Sigmoid colon (tissue), 7 donors: ENCODE measurements at places on chromosomes 5 and 9.

DNA sequence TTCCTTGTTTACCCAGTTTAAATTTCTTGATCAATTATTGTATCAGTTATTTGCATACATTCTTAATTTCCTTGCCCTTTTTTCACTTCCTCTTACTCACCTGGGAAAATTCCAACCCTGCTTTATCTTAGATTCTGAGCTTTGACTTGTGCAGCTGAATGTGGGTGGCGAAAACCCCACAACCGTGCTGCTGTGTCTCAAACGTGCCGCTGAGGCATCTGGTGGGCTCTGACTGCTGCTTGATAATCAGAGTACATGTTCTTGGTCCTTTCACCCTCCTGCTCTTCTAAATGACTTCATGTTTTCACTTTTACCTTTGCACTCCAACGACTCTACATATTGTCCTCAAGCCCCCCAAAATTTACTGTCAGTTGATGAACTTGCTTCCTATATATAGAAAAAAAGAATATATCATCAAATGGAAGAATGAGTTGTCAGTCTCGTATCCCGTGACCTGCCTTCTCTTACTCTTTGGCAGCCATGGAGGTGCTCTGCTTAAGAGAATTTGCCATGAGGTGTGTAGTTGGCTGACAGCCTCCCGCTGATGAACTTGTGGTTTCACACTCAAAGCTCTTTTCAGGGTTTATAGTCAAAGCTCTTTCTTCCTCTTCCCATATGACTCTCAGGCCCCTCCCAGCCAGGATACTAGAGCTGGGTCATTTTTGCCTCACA, 14.0 kb upstream of the JAK2 start:
- no peak for DNase-seq

DNA sequence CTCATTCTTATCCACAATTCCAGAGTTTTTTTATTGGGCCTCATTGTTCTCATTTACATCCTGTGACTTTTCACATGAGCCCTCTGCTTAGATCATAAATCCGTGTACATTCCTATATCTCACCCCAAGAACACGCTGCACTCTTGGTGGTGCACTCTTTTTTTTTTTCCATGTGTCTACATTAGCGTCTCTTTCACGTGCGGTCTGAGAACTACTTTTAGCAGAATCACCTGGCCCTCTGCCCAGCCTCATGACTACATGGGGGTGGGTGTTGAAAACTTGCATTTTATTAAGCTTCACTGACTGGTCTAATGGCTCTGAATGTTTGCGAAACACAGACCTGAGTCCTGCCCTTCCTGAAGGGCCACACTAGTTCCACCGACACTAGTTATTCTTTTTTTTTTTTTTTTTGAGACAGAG, 18.6 kb downstream of the C9orf57 start:
- peak; percentile 76 for DNase-seq

GRCh38 chr5:97021416-97021815, 85.5 kb downstream of the LNPEP start:
- DNase-seq = no peak

GRCh38 chr5:96922499-96923244, 13.2 kb upstream of the LNPEP start:
- no peak for DNase-seq

- DNase-seq = peak; percentile 89
Observed at GRCh38 chr5:140246378-140247122, 56.4 kb downstream of the PFDN1 start.

- no peak for DNase-seq
Observed at GRCh38 chr9:132894862-132895835, 16.5 kb downstream of the SPACA9 start.

DNA sequence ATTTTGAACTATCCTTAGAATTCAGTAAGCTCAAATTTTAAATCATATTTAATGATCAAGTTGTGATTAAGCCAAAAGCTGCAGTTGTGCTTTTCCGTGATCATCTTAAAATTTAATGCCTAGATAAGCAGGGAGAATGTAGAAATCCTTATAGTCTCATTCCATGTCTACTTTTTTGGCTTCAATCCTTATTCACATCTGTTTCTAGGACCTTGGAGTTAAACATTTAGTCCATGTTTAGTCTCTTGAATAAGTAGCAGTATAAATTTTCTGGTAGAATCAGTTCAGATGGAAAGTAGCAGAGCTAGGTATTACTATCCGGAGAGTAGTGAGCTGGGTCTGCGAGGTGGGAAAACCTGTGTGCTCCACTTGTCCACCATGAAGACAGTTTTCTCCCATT, 59.3 kb upstream of the RIOK2 start:
- no peak for DNase-seq

- DNase-seq = no peak
Observed at GRCh38 chr9:16215353-16215680, 655.2 kb downstream of the BNC2 start.

DNA sequence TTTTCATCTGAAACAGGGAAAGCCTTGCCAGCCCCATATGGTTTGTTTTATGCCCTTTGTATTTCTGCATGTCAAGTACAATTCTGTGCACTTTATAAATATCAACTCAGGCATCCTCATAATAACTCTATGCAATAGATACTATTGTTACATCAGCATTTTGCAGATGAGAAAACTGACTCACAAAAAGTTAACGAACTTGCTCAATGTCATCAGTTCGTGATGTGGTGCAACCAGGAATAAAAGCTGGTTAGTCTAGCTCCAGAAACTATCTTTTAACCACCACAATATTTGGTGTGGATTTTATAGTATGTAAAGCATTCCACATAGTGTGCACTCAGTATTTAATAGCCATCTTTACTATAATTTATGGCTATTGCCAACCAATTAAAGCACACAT, 134.9 kb downstream of the MRPS30 start:
- no peak for DNase-seq

- DNase-seq = no peak
Observed at GRCh38 chr5:9885164-9885563, 255.0 kb upstream of the TAS2R1 start.

DNA sequence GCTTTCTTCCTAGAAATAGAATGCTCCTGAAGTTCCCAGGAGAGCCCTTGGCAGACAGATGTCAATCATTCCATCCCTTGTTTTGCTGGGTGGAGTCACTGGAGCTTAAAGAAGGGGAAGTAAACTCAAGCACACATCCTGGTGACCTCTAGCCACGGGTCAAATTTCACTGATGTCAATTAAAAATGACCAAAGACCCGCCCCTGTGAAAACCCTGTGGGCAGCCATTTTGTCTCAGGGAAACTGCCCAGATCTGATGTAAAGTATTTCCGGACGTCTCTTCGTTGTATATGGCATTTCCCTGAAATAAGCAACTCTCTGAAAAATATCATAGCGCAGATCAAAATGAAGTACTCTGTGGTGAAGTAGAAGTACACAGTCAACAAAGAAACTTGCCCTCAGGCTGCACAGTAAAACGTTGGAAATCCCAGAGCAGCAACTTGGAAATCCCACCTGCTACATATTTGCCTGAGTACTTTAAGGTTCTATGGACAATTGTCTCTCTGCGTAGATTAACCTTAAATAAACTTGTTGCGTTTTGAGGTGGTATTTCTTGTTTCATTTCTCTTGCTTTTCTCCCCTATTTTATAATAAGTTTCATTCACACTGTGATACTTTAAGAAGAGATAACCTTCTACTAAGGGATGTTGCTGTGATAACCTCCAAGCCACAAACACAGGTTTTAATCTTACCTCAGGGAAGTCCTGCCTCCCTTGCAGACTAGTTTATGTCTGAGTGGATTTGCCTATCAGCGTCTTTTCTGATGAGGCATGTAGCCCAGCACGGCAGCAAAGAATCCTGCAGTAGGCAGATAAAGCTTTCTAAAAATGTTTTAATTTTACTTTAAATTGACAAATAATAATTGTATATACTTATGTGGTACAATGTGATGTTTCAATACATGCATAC, 60.9 kb upstream of the PIP5K1B start:
- no peak for DNase-seq

- peak; percentile 54 for DNase-seq
Observed at GRCh38 chr5:175712313-175712680, 54.4 kb downstream of the HRH2 start.

DNA sequence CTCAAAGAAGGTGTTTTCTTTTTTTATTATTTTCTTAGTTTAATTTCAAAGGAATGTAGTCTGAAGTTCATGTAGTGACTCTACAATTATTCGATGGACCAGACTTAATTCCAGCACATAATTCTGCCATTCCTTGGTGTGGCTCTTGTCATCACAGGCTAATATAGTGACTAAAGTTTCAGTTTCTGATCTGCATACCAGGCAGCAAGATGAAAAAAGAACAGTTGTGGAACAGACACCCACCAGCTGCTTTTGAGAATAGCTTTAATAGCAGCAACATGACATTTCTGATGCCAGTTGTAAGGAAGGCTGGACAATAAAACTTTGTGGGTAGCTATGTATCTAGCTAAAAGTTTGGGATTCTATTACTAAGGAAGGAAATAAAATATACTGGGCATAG, 676.3 kb upstream of the GRAMD2B start:
- no peak for DNase-seq

- no peak for DNase-seq
Observed at GRCh38 chr9:5587024-5587423, 41.9 kb upstream of the RIC1 start.

GRCh38 chr5:6758236-6758635, 45.0 kb downstream of the TENT4A start:
- DNase-seq = peak; percentile 46

DNA sequence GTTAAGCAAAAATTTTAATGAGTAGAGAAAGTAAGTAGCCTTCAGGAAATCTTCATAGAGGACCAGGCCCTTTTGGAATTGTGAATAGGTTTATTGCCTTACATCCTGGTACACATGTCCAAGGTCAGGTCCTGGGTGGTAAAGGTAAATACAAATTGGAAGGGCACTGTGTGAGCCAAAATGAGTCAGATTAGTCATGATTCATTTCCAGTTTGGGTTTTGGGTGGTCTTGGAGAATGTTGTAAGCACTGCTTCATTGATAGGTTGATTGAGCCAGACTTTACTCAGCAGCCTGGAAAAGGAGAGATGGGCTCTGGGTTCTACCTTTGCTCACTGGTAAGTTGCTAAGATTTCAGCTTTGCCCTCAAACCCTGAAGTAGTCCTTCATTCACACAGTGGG, 82.5 kb upstream of the ZNF169 start:
- no peak for DNase-seq

GRCh38 chr9:108463932-108464606, 391.7 kb downstream of the ACTL7B start:
- no peak for DNase-seq

- no peak for DNase-seq
Observed at GRCh38 chr5:103397739-103398581, 139.4 kb downstream of the MACIR start.

GRCh38 chr9:101792475-101792874, 54.0 kb upstream of the GRIN3A start:
- no peak for DNase-seq

- no peak for DNase-seq
Observed at GRCh38 chr9:94169968-94170367, 85.7 kb downstream of the PTPDC1 start.

DNA sequence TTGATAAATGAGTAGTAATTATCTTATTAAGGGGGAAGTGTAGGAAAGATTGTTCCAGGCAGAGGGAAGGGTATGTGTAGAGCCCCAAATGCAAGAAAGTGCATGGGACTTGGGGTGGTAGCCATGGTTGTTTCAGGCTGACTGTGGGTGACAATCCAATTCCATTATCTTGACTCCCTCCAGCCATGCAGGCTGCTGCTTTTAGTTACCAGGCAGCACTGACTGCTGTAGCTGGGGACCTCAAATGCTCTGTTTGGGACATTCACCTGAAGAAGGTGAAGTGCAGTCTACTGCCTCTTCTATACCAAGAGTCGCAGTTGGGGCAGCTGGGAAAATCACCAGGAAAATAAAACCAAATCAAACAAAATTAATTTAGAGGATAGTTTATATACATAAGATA, 102.4 kb upstream of the NR3C1 start:
- DNase-seq = no peak

DNA sequence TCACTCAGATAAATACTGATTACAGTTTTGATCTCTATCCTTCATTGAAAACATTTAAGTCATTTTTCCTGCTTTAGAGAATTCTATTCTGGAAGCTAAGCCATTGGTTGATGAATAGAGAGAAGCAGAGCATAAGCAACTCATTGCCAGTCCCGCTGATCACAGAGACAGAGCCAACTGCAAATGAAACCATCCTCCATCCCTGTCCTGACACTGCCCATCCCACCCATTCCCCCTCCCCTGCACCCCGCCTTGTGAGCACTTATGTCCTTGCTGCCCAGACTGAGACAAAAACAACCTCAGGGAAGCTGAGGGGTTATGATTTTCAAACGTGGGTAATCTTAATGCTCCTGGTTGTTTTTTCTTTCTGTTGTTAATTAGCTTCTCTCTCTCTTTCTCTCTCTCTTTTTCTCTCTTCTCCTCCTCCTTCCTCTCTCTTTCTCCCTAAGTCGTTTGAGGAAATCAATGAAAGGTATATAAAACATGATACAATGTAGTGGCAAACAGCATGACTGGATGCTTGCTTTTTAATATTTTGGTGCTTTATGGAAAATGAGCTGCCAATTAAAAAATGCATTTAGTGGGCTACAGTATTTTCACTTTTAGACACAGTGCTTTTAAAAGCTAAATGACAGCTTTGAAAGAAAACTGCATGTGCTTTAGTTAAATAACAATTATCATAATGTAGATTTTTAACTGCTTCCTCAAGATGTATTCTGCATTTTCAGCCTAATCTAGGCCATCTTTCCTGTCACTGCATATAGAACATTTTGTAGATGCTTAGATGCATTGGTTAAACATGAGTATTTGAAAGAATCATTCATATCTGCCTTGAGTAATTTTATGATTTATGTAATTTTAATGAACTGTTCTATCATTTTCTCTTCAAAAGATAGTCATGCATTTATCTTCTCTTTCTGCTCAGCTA, 57.3 kb downstream of the CMYA5 start:
- no peak for DNase-seq

DNA sequence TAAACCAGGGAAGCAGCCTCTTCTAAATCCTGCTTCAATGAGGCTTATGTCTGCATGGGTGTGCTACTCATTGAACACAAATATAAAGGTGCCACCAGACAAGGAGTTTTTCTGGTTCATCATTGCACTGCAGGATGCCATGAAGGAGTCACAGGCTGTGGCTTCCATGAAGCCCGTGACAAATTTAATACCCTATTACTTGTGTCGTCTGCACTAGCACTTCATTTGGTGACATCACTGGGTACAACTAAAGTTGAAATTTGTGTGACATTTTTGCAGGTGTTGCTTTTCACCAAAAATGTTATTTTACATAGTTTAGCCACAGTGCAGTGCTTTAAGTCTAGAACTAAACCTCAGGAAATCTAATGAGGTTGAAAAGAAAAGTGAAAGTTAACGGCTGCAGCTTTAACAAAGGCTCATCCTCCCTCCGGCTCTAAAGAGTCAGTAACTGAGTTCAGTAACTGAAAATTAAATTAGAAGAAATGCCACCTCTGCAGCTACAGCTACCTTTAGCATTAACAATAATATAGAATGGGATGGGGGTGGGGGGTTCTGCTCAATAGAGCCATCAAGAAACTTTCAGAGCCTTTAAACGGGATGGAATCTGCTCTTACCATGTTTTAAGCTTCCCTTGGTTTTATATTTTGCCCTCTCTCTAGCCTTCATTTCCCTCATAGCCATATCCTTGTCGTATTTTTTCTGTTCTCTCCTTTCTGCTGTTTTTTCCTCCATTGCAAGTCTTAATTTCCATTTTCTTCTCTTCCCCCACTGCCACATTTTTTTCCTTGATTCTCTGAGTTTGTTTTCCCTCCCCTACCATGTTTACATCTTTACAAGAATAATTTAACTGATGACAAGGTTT, 233.8 kb upstream of the TMEM161B start:
- no peak for DNase-seq

GRCh38 chr5:181173027-181173419, 25.6 kb downstream of the OR2V2 start:
- DNase-seq = no peak
